NK-92 treated with Interleukin-12 subunit alpha and Interleukin-12 subunit beta, amount 100 ng/mL, for 24 hours (cell line): ENCODE measurements at places on chromosomes 2 and 18.

DNA sequence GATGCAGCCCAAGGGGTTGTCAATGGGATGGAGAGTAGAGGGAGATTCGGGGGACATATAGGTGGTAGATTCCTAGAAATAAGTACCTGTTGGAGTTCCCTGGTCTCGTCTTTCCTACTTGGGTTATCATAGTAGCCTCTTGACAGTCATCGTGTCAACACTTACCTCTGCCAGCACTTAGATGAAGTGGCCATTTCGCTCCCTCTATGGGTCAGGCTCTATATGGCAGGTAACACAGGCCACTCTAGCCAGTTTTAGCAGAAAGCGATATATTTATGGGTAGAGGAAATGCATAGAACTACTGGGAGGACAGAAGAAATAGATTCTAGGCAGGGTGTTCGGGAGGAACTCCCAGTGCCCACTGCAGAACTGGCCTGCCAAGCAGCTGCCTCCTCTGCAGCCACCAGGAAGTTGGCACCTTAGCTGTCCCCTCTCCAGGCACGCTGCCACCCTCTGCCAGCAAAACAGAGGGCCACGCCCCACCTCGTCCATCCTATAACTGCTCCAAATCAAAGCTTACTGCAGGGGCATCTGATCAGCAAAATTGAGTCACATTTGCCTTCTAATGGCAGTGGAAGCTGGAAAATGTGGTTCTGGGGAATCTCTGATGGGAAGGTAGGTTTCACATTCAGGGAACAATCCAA lies 181.3 kb downstream of the INSIG2 start:
- DNase-seq, result no peak

DNA sequence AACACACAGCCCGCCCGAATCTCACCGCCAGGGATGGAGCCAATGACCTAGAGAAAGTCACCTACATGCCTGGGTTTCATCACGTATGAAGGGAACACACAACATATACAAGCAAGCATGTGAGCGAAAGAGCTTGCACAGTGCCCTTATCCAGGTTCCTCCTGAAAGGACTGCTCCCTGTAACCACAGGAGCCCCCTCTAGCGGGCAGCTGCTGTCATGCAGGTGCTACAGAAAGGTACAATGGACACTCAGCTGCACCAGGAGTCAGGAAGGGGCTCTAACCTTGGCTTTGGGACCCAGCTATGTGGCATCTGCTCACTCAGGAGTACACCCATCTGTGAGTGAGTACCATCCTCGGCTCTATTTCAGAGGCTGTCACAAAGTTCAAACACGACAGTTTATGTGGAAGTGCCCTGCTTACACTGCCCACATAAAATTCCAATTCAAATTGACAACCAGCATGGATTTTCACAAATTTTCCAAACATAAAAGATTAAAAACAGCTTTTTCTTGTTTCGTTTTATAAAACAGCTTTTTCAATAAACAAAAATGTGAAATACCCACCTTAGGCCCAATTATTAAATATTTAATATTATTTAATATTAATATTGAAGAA lies 3.5 kb downstream of the NDUFA10 start:
- DNase-seq, result peak; percentile 24

DNA sequence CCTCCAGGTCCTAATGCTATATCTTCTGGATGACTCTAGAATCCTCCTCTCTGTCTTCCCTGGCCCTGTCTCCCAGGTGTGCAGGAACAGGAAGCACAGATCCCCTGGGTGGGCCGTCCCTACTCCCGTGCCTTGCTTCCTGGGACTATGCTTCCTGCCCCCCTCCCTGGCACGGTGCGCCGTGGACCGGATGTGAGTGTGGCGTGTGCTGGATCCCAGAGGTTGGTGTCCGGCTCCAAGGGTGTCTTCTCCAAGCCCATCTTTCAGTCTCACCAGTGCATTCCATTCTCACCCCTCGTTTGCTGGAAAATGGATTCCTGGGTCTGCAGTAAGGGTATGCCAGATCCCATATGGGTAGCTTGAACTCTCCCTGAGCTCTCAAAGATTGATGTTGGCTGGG lies 144.4 kb upstream of the TWIST2 start:
- no peak for DNase-seq

- no peak for DNase-seq
Observed at GRCh38 chr2:214492608-214493007, 81.8 kb downstream of the VWC2L start.

GRCh38 chr2:15334644-15335326 lies 226.3 kb downstream of the NBAS start:
- DNase-seq, result no peak

- DNase-seq, result no peak
Observed at GRCh38 chr2:147549054-147549453, 295.8 kb upstream of the ACVR2A start.

DNA sequence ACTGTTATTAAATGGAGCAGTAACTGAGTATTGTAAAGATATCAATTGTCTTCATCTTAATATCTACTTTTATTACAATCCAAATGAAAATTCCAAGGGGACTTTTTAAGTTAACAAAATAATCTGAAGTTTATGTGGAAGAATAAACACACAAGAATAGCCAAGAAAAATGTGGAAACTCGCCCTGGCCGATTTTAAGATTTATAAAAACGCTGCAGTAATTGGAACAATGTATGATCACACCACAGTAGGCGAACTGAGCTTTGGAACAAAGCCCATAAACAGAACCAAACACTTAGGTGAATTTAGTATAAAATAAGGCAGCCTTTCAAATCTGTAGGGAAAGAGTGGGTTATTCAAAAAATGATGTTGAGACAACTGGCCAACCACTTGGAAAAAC lies 96.3 kb downstream of the ANTXR1 start:
- DNase-seq, result no peak

DNA sequence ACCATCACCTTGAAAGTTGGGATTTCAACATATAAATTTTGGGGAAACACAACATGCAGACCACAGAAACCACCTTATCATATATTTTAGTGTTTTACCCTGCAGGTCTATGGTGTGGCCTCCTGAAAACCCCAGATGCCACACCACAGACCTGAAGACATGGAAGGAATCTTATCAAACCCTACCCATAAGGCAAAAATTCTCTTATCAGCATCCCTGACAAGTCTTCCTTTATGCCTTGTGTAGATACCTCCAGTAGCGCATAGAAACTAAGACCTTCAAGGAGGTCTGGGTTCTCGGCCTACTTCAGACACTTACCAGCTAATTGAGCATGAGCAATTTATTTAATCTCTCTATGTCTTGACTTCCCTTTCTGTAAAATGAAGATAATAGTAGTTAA lies 59.1 kb upstream of the SLC14A2 start:
- no peak for DNase-seq

- no peak for DNase-seq
Observed at GRCh38 chr2:20593072-20594034, 57.5 kb downstream of the HS1BP3 start.
